ENCODE measurements at places on chromosomes 3 and 15. TPM values are rescaled to one million over a fixed set of nuclear protein-coding genes. Genes with fewer than 3 reads are reported as not detected.

- no peak for DNase-seq
Observed at GRCh38 chr3:18126772-18127171, 298.4 kb downstream of the SATB1 start.

DNA sequence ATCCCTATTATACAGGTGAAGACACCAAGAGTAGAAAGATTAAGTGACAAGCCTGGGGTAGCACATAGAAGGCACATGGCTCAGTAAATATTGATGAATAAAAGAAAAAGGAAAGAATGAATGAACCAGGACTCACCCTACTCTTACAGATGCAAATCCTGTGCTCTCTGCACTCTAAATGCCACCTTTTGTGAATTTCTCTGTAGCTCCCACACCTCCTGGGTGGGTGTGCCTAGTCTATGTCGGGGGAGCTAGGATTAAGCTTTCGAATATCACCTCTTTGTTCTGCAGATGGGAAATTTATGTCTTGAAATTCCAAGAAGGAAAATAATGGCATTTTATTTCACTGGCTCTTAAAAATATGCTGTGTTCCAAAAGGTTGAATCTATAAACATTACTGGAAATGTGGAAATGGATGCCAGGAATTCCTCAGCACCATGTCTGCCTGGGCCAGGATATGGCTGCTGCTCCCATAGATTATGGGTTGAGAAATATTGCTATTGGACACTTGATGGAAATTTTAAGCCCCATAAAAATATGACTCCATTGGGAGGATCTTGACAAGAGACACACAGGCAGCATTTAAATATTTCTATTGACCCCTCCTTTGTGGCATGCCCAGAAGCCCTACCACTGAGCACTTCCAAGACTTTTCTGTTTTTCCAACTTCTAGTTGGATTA is 43.3 kb downstream of the CCNB2 start:
- DNase-seq = no peak

- no peak for DNase-seq
Observed at GRCh38 chr3:12253516-12254343, 35.1 kb upstream of the PPARG start.

DNA sequence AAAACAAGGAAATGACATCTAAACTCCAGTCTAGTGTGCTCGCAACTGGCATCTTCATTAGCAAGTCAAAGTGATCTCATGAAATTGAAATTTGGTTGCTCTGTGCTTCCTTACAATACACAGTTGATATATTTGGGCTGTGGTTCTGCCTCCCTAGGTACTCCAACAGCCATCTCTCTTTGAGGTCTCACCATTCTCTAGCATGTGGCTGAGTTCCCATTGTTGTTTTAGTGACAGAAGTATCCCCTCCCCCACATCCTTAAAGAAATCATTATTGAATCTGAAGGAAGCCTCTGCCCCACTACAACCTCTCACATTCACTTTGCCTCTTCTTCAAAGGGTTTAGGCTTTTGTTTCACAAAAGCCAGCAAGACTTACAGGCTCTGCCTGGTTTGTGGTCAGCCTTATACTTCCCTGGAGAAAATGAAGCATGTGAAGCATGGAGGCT is 516.5 kb downstream of the NLGN1 start:
- DNase-seq = no peak

GRCh38 chr3:80993241-80993945 is 768.1 kb downstream of the GBE1 start:
- no peak for DNase-seq

DNA sequence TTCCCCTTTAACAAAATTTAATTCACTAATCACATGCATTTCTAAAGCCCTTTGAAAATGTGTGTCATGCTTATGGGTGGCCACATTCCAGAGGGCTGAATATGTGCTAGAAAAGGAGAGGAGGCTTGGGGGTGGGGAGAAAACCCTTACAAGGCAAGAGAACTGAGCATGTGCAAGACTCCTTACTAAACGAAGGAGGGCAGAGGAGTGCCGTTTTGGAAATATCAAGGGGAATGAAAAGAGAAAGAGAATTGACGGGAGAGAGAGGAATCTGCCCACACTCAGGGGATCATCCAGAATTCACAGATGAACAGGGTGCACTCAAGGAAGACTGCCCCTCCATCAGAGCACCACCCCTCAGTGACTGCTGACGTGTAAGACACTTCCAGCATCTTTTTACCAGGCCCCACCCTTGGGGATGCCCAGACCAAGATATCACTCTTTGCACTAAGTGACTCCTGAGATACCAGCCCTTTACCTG is 37.9 kb upstream of the TSC22D2 start:
- peak; percentile 97 for DNase-seq

GRCh38 chr3:40120806-40121205 is 188.7 kb upstream of the EIF1B start:
- DNase-seq = no peak

DNA sequence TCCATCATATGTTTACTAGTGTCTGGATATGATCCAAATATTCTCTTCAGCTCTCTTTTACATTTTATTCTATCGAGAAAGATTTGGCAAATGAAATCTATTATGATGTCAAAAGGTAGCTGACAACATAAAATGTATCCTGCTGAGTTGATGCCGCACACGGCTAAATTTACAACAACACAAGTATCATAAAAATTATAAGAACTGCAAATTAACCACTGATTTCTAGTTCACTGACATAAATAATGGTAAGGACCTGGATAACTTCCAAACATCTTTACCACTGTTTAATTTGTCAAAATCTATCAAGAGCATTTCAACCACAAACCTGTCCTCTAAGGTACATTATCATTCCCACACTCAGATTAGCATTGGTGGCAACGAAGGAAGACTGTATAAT is 244.5 kb downstream of the FOXP1 start:
- DNase-seq = no peak

DNA sequence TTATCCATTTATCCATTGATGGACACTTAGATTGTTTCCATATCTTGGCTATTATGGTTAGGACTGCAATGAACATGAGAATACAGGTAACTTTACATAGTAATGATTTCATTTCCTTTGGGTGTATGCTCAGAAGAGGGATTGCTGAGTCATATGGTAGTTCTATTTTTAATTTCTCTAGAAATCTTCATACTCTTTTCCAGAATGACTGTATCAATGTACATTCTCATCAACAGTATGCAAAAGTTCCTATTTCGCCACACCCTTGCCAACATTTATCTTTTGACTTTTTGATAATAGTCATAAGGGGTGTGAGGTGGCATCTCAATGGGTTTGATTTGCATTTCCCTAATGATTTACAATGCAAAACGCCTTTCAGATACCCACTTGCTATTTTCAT is 6.2 kb upstream of the NIPA1 start:
- no peak for DNase-seq

- DNase-seq = no peak
Observed at GRCh38 chr3:71912839-71913495, 128.0 kb upstream of the PROK2 start.

- DNase-seq = no peak
Observed at GRCh38 chr15:29062626-29063025, 176.9 kb downstream of the APBA2 start.

The EFCAB12 gene
- not detected for total RNA-seq

The DZIP1L gene
- 18.1 TPM for total RNA-seq

The FILIP1L gene
- 27.0 TPM for total RNA-seq

The ITIH3 gene
- 8.9 TPM for total RNA-seq

Measured in SJSA1 (cell line).